ENCODE measurements at places on chromosomes 12 and 14.

- DNase-seq, result no peak
Measured at GRCh38 chr12:121238086-121238485, 28.2 kb downstream of the P2RX4 start.

- DNase-seq, result no peak
Measured at GRCh38 chr12:114355389-114356088, 50.4 kb downstream of the TBX5 start.

DNA sequence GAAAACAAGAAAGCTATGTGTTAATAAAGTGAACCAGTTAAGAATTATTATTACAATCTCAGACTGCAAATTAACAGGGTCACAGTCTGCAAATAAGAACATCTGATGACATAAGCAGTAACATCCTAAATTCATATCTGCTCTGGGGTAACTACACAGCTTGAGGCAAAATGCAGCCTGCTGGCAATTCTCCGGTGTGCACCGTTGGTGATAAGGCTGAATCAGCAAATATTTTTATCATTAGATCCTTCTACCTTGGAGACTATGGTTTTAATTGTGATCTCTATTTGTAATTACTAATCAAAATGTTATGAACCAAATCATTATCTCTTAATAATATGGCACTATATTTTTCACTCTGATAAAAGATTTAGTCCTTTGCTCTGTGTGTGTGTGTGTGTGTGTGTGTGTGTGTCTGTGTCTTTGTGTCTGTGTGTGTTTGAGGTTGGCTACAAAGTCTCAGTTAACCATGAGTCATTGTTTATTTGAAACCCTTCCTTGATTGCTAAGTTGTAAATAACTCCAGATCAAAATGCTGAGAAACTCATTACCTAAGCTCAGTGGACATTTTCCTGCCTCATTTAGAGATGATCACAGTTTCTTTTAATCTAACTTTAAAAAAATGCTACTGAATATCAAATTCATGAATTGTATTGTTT lies 442.6 kb downstream of the GXYLT1 start:
- DNase-seq, result no peak

- no peak for DNase-seq
Measured at GRCh38 chr12:127306604-127307215, 960.3 kb upstream of the TMEM132C start.

GRCh38 chr12:98595243-98595988 lies 1.9 kb downstream of the SLC25A3 start:
- DNase-seq, result peak; percentile 25

DNA sequence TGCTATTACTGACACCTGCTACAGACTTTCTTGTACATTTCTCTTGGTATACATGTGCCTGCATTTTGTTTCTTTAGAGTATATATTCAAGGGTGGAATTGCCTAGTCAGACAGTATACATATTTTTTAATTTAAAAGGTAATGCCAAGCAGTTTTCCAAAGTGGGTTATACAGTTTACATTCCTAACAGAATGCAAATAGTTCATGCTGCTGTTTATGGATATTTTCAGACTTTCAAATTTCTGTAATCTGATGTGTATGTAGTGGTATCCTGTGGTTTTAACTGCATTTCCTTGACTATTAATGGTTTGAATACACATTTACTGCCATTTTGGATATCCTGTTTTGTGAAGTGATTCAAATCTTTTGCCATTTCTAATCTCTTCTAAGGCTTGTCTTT lies 55.5 kb upstream of the VCPKMT start:
- DNase-seq, result no peak

DNA sequence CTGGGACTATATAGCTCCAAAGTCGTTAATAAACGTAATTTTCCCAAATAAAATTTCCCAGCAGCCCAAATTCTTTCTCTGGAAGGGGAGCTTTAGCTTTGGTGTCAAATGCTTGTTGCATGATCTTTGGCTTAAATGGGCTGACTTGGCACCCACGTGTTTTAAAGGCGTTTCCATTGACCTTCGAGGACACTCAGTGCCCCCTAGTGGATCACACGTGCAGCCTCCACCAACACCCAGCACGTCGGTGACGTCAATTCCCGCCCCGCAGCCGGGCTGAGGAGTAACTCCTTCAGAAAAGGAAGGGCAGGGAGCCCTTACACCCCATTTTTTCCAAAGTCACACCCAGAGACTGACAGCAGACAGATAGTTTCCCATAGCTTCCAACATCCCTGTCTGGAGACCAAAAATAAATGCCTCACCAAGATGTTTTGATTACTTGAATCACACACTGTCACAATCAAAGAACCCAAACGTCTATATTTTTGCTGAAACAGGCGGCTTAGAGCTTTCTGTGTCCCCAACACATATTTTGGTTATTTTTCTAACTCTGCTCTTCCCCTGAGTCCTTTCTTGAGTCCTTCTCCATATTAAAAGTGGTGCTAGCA lies 707.9 kb downstream of the AACS start:
- DNase-seq, result no peak

DNA sequence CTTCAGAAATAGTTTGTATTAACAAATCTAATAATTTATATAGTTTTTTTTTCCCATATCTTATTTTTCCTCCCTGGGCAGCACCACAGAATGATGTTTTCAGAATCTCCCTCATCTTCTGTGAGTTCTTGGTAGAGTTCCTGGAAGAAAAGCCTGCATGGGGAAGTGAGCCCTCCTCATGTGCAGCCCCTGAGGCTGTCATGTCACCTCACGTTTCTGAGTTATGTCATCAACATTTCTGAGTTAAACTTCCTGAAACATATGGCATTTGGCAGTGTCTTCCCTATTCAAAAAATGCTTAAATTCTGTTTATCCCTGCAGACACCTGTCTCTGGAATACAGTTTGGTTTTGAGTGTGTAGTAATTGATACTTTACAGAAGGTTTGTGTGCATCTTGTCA lies 979.0 kb downstream of the TMEM121 start:
- no peak for DNase-seq

DNA sequence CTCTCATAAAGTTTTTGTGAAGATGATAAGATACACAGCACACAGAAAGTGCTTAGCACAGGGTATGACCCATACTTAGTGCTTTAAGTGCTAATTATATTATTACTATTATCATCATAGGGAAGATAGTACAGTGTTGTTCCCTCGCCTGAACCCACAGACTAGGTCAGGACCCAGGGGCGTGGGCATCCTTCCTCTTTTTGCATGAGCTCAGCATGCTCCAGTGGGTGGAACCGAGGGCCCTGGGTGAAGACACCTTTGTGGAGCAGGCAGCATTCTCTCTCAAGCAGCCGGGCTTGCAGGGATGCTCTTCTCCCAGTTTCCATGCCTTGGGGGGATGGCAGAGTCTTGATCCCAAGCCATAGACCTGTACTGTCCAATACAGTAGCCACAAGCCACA lies 34.8 kb downstream of the CRACR2A start:
- no peak for DNase-seq

- DNase-seq, result no peak
Measured at GRCh38 chr14:68423686-68424085, 369.2 kb downstream of the ZFP36L1 start.

GRCh38 chr12:108457734-108458361 lies 57.2 kb upstream of the FICD start:
- DNase-seq, result no peak

- DNase-seq, result peak; percentile 11
Measured at GRCh38 chr14:50726372-50727107, 58.4 kb upstream of the SAV1 start.

GRCh38 chr12:51521554-51522276 lies 69.3 kb upstream of the SCN8A start:
- no peak for DNase-seq

DNA sequence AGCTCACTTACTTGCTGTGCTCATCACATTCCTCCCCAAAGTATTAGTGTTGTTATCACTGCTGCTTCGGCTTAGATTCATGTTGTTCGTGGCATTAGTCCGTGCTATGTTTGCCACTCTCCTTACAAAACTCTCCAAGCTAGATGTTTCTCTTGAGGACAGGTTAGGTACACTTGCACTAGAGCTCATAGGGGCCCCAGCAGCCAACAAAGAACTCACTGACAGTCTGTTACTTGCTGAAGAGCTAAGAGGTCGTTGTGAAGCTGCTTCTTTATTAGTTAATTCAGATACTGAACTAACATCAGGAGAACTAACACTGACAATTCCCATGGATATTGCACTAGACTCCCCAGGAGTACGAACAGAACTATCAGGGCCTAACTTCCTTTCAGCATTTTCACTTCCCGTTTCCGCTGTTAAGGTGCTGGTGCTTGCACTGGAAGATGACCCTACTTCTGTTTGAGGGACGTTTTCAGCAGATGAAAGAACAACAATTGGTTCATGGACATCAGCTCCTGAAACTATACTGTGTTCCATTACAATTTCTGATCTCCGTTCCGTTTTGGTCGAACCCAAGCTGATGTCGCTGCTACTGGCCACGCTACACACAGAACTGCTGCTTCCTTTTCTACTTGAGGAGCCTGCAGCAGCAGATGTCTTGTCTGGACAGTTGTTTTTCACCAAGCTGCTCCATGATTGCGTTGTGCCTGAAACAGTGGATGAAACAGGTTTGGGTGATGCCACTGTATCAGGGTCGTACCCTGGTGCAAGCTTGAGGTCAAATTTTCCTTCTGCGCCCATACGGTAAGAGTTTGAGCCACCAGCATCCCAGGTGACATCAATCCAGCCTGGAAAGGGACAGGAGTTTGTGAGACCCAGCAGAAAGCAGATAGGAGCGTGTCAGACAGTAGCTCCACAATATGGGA lies 78.7 kb downstream of the HECTD1 start:
- no peak for DNase-seq

DNA sequence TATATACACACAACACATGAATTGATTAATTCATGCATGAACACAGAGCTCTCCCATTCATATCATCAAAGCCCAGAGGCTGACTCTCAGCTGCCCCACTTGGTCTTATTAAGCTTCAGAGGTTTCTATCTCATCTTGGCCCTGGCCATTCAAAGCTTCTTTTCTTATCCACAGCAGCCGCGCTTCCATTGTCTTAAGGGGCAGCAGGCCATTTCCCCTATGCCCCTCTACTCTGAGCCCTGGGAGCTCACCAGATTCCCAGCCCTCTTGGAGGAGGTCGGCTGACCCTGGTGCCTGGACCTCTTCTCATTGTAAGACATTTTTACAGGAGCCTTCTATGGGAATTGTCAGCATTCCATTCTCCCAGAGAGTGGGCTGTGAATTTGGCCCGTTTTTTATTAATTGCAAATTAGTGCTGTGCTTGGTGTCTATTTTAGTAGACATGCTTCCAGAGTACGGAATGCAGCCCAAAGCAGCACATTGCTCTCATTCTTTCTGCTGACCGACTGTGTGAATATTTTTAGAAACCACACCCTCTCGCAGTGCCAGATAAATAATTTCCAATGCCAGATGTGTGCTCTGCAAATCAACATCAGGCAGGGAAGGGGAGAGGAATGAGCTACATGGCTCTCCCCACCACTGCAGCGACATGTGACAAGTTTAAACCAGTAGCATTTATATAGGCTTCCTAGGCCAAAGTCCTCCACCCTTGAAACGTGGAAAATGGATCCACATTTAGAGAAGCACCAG lies 58.5 kb downstream of the NUAK1 start:
- DNase-seq, result no peak

DNA sequence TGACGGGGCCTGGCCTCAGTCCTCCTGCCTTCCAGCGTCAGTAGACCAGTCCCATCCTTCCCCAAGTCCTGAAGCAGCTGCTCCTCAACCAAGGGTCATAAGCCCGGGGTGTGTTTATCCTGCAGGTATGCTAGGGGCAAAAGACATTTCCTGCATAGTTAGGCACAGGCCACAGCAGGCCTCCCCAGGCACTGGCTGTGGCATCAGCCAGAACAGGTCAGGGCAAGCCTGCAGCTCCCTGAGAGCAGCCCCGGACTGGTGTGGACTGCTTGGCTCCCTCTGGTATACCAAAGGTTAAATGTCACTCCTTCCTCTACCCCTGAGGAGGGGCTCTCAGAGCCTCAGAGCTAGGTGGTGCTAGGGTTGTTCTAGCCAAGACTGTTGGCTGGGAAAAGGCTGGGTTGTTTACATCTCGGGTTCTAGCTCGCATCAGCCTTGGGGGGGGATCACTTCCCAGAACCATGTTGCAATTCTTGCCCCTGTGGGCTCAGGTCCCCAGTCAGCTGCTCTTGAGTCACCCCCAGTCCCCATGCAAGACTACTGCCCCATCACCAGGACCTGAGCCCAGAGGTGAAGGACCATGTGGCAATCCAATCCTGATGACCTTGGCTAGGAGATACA lies 2.9 kb downstream of the MMP14 start:
- DNase-seq, result no peak

GRCh38 chr12:26786865-26787514 lies 46.0 kb downstream of the ITPR2 start:
- peak; percentile 29 for DNase-seq

- no peak for DNase-seq
Measured at GRCh38 chr14:34181338-34181737, 230.5 kb upstream of the EGLN3 start.

- DNase-seq, result peak; percentile 13
Measured at GRCh38 chr14:23209651-23210423, 26.4 kb upstream of the SLC7A8 start.

DNA sequence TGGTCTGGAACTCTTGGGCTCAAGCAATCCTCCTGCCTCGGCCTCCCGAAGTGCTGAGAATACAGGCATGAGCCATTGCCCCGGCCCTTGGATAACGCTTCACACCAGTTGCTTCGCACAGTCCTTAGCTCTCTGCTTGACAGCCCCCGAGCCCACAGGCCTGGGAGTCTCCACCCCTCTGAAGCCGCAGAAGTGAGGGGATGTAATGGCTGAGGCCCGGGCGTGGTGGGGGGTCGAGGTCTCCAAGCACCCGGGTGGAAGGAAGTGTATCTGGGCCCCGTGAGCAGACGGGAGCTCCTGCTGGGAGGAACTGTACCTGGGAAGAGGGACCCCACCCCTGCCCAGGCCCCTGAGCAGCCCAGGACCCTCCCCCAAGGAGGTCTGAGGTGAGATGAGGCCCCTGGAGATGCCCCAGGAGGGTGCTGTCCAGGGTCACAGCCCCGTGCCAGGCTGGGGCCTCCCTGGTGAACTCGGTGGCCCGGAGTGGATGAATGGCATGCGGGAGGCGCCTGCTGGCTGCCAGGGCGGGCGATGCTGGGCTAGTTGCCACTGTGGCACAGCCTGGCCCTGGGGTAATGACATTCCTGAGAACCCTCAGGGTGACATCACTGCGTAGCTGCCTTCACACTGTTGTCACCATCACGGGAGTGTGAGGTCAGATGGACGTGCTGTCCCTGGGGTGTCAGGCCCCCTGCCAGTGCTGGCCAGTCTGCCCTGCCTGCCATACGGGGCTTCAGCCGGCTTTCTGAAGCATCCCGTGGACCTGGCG lies 48.9 kb downstream of the KIF26A start:
- no peak for DNase-seq

DNA sequence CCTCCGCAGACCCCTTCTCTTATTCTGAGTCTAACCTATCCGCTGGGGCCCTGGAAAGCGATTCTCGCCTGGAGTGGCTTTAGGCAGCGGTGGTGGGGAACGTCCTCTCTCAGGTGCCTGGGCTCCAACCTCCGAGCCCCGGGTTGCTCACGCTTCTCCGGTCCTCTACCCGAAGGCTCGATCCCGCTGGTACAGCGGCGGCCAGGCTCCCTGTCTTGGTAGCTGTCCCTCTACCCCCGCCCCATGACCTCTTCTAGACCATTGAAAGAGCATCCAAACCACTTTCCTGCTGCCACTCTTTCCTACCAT lies 505 bp upstream of the HEBP1 start:
- DNase-seq, result no peak

Measured in T1000 (cell line).